ENCODE measurements at places on chromosomes 7 and 10. TPM values are rescaled to one million over a fixed set of nuclear protein-coding genes. Genes with fewer than 3 reads are reported as not detected.

- DNase-seq = no peak
These were observed 48.8 kb downstream of the PITRM1 start for GRCh38 chr10:3123571-3124411.

DNA sequence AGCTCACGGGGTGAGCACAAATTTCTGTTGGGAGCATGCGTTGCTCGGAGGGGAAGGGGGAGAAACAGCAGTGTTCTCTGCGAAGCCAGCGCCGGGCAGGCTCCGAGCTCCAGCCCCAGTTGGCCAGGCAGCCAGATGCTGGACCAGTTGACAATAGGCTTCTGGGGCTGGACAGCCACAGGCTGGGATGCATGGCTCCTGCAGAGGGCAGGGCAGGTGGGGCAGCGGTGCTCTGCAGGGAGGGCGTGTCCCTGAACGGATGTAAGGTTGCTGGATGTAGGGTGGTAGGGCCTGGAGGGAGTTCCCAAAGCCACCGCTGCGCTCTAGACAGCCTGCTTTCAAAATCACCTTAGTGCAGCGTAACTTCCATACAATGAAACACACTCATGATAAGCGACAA lies 574.9 kb downstream of the GLRX3 start:
- DNase-seq = no peak

GRCh38 chr10:43160921-43161255 lies 22.6 kb downstream of the CSGALNACT2 start:
- DNase-seq = no peak

DNA sequence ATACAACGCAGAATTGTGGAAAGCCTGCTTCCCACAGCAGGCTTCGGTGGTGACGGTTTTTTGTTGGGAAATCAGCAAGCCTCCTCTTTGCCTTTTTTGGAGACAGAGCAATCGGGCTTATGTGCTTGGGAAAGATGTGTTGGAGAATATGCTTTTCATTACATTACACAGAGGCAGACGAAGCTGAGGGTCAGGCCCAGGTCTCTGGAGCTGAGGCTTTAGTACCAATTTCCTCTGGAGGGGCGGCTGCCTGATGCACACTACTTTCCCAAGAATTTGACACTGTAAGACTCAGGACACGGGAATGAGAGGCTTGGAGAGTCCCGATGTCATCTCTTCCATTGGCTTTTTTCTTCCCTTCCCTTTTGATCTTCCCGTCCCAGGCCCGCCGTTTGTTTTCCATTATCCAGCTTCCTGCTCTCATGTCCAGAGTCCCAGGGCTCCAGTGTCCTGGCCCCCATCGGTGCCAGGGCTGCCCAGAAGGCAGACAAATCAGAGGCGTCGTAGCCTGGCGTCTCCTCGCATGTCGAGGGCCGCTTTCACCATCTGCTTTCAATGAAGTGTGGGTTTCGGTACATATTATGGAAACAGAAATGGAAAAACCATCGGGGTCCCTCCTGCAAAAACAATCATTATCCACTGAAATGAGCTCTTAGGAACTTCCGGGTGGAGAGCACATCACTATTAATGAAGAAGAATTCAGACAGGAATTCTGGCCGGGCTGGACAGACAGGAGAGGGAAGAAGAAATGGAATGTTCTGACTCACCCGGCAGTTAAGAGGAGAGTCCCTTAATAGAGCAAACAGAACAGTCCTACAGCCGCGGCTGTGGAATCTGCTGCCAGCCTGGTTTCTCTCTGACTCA lies 123.0 kb upstream of the JCAD start:
- DNase-seq = no peak

Gene FAM171A1
- total RNA-seq = 5.2 TPM

GRCh38 chr10:110303681-110304080 lies 1.0 kb downstream of the SMNDC1 start:
- no peak for DNase-seq

- DNase-seq = peak; percentile 16
These were observed 128.8 kb upstream of the DNAJB12 start for GRCh38 chr10:72483471-72483870.

DNA sequence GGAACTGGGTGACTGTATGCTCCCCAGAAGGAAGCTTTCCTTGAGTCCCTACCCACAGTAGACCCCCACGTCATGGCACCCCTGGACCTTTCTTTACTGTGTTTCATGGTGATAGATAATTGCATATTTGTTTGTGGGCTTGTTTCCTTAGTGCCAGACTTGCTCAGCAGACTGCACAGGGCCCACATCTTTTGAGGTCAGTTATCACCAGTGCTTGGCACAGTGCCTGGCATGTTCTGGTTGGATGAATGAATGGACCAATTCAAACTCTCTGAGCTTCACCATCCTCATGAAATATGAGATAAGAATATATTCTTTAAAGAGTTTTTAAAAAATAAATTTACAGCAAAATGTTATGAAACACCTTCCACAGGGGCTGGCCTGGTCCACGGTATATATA lies 78.4 kb upstream of the EMX2 start:
- DNase-seq = peak; percentile 16

DNA sequence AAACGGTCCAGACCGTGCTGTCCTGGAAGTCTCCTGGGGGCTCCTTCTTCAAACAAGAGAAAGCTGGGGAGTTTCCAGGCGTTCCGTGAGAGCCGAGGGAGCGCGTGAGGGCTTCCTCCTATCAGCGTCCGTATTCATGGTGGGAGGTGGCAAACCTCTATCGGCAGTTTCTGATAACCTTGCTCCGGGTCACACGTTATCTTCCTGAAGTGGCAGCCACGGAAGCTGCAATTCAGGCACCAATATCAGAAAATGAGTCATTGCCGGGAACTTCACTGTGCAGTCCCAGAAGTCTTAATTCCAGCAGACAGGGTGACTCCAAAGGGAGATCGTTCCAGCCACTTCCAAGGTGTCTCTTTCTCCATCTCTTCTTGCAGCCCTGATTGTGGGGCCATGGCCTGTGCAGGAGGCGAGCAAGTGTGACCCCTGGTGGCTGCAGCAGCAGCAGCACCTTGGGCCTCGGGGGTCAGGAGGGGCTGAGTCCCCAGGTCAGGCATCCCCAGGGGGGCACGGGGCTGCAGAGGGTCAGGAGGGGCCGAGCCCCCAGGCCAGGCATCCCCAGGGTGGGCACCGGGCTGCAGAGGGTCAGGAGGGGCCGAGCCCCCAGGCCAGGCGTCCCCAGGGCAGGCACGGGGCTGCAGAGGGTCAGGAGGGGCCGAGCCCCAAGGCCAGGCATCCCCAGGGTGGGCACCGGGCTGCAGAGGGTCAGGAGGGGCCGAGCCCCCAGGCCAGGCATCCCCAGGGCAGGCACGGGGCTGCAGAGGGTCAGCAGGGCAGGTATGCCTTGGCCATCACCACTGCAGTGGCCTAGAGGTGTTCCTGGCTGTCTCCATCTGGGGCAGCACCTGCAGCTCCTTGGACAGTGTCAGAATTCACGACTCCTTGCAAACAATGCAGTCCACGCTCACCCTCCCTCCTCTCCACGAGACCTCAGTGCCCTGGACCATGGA lies 538.7 kb downstream of the DNAJB6 start:
- DNase-seq = peak; percentile 68

Gene VAX1
- 1.3 TPM for total RNA-seq

GRCh38 chr10:24897326-24897926 lies 55.0 kb downstream of the PRTFDC1 start:
- DNase-seq = no peak

Gene GDF10
- not detected for total RNA-seq

- DNase-seq = peak; percentile 34
These were observed 162.6 kb upstream of the CDCA7L start for GRCh38 chr7:22108151-22108845.

DNA sequence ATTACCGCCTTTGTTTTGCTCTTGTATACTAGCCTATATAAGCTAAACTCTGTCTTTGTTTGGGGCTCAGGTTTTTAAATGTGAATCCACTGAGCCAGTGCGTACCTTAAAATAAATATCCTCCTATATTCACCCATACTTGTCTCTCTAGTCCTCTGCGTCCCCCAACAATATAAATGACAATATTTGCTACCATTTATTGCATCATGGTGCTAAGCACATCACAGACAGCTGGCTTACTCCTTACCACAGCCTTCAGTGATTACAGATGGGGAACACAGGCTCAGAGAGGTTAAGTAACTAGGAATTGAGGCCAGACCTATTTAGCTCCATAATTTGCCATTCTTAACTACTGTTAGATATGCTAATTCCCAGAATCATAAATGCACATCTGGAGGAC lies 3.4 kb upstream of the ADCK2 start:
- DNase-seq = no peak

Gene BPGM
- 22.6 TPM for total RNA-seq

DNA sequence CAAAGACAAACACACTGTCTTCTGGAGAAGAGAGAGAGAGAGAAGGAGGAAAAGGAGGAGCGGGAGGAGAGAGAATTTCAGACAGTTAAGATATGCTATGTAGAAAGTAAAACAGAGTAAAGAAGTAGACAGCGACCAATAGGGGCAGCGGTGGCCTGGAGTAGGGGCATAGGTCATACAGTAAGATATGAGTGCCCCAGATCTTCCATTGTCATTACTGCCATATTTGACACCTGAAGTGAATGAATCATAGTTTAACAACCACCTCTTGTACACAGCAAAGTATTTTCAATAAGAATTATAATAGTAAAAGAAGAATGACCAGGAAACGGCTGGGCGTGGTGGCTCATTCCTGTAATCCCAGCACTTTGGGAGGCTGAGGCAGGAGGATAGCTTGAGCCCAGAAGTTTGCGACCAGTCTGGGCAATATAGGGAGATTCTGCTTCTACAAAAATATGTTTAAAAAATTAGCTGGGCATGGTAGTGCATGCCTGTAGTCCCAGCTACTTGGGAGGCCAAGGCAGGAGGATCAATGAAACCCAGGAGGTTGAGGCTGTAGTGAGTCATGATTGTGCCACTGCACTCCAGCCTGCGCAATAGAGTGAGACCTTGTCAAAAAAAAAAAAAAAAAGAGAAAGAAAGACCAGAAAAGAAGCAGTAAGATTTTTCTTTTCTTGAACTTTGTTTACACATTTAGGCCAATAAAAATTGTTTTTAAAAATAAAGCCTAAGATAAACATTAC lies 77.0 kb upstream of the GPR158 start:
- no peak for DNase-seq
